ENCODE measurements at places on chromosomes 2 and 18.
A peak's percentile ranks its signal among the peaks of the same experiment; 100 is the strongest.

DNA sequence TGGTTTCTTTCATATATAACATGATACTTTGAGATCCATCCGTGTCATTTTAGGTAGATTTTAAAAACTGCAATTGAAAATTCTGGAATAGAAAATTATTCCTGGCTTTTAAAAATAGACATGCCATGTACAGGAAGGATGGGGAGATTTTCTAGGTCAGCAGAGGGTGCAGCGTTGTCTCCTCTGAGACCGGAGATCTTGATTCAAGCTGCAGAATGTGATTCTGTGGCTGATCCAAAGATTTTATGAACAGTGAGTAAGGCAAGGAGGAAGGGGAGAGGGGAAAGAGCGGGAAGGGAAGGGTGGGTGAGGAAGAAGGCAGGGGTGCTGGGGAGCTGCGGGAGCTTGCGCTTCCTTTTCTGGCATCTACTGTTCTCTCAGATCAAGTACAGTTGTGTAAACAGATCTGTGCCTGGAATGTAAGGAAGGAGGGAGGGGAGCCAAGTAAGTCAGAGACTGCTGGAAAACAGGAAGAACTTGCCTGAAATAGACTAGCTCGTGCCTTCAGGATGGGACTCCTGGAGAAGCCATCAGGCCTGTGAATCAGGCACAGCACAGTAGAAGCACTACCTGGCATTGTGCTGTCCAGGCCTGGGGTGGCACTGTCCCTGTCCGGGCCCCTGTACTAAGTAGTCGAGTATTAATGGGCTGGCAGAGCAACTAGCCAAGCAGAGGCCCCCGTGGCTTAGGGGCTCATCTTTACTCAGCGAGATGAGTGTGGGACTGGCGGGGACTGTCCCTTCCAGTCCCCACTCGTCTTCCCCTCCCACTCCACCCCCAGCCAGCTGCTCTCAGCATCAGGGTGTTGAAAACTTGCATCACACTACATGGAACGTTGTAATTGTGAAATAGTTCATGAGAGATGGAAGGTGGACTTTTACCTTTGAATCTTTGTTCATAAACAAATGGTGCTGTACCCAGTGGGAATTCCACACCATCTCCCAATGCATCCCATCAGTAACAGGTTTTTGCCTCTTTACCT, 163.5 kb downstream of the UXS1 start:
- no peak for DNase-seq

- DNase-seq = no peak
Measured at GRCh38 chr2:11344956-11345677, 681 bp upstream of the ROCK2 start.

GRCh38 chr2:9093324-9093723, 89.8 kb upstream of the MBOAT2 start:
- DNase-seq = no peak

DNA sequence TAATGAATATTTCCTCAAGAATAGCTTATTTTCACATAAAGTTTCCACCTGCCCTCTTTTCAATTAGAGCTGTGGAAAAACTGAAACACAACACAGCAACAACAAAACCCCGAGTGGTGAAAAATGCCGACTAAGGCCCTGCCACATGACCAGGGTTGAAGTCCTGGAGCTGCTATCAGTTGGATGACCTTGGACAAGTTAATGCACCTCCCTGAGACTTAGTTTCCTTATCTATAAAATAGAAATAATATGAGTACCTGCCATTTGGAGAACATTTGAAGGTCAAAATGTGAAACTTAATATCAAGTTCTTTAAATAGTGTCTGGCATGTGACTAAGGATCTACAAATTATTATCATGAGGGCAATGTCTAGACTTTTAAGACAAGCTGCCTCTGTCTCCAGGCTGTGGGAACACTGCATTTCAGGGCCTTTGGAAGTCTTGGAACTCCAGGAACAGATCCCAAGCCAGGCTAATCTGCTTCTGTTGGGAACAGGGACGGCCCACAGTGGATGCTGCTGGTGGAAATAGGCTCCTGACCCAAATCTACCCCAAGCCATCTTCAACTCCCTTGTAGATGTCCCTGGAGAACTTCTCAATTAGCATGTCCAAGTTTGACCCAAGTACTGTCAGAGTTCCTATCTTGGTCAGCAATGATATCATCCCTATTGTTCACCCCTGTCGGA, 42.0 kb upstream of the TRIB2 start:
- DNase-seq = no peak

DNA sequence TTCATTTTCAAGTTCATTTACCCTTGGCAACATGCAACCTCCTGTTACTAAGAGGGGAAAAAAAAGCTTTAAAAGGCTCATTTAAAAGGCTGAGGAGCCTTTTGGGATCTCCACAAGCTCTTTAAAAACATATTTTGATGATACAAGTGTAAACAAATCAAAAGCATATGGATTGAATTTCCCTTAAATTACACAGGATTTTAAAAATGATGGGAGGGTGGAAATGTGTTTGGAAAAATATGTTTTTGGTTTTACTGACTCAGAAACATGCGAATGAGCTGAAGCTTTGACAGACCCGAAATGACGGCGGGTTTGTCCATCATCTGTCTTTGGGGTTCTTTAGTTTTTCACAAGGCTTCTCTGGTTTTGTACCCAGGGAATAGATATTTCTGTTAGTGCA, 180.6 kb upstream of the CCDC68 start:
- no peak for DNase-seq

GRCh38 chr2:156434461-156435291, 1.5 kb upstream of the GPD2 start:
- DNase-seq = no peak

DNA sequence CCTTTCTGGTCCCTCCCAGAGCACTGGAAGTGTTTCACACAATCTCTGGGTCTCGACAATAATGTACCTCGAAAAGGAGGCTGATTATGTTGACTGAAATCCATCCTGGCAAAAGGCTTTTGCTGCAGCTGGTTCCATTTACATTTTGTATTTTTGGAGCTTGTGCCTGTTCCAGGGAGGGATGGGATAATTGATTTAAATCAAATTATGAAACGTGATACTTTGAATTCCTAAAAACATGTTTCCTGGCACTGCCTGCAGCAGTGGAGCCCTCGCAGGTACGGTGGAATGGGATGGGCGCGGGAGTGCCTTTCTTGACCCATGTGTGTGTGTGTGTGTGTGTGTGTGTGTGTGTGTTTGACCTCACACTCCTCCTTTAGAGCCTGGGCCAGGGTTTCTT, 455.5 kb upstream of the MEIS1 start:
- DNase-seq = no peak

GRCh38 chr2:63676135-63676534, 87.4 kb downstream of the MDH1 start:
- no peak for DNase-seq

DNA sequence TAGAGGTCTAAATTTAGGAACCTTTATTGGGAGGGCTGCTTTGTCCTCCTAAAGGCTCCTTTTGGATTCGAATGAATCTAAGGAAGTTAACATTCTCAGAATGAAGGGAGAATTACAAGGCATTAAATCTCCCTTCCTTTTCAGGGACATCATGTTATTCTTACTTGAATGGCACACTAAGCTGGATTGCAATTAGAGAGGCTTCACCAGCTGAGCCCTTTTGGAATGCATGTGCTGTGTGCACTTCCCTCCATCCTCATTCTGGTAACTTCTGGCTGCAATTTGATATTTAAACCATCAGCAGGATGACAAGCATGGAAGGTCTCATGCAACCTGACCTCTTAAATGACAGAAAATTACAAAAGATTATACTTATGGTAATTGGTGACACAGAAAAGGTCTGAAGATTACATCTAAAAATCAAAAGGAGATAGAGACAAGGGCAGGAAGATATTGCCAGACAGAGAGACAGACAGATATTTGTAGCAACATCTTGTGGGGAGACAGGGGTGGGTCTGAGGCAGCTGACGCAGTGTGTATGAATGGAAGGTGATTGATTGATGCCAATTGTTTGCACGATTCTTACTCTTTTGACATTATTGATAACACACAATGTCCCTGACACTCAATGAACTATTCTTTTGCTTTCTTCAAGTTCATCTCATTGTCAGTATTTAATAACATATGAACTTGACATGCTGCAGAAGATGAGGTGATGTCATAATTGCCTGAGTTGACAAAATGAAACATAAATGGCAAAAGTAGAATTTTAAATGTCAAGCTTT, 570.8 kb upstream of the GYPC start:
- DNase-seq = no peak

DNA sequence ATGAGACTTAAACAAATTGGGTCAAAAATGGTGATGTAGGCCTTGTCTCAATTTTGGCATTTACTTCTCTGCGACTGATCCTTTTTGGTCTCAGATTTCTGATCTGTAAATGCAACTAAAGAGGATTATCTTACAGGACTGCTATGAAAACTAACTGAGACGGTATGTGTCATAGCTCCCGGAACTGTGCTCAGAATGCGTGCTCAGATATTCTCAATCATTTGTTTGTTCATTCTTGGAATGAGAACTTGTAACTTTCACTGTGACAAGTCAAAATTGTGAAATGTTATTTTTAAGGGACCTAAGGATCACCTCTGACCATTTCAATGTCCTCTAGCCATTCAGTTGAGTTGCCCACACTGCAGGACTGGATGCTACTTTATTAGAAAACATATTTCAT, 498.2 kb upstream of the PIK3C3 start:
- no peak for DNase-seq

DNA sequence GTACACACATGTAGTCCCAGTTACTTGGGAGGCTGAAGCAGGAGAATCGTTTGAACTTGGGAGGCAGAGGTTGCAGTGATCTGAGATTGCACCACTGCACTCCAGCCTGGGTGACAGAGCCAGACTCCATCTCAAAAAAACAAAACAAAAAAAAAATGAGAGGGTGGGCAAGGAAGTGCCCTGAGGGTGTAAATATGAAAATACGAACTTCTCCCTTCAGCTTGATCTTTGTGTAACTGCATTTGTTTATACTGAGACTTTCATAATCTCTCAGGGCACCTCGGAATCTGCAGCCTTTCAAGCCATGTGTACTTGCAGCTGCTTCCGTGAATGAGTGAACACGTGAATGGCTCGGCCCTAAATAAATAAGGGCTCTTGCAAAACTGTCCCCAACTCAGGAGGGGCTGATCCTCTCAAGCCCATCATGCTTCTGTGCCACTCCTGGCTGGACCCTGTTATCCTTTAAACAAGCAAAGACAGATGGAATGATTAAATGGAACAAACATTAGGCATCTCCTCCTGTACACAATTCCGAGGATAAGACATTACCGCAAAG, 96.8 kb downstream of the BOD1L2 start:
- no peak for DNase-seq

DNA sequence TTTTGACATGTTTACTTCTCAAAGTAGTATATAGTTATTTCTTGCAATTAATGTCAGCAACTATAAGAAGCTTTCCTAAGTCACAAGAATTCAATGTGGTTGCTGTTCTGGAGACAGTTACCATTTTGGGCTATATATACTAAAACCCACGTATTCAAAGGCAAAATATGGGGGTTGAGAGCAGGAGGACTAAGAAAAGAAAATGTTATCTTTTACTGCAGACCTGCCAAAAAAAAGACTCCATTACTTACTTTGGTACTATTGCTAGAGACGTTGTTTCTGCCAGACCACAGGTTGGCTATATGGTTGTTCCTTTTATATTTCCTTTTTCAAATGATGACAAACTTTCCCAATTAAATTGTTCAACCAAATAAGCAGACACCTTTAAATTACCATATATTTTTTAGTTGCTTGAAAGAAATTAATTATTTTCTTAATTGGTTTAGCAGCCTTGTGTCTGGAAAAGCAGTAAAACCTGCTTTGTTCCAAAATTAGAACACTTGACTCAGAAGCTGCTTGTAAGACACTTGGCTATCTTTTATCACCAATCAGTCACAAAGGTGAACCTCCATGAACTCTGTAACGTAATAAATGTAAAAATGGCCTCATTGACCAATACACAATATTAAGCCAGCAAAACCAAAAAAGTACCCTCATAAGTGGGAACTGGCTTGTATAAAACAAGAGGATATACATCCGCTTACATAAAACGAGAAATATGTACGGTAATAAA, 8.2 kb upstream of the OSGEPL1 start:
- DNase-seq = no peak

- DNase-seq = peak; percentile 57
Measured at GRCh38 chr2:238231251-238231793, 8.5 kb downstream of the HES6 start.

DNA sequence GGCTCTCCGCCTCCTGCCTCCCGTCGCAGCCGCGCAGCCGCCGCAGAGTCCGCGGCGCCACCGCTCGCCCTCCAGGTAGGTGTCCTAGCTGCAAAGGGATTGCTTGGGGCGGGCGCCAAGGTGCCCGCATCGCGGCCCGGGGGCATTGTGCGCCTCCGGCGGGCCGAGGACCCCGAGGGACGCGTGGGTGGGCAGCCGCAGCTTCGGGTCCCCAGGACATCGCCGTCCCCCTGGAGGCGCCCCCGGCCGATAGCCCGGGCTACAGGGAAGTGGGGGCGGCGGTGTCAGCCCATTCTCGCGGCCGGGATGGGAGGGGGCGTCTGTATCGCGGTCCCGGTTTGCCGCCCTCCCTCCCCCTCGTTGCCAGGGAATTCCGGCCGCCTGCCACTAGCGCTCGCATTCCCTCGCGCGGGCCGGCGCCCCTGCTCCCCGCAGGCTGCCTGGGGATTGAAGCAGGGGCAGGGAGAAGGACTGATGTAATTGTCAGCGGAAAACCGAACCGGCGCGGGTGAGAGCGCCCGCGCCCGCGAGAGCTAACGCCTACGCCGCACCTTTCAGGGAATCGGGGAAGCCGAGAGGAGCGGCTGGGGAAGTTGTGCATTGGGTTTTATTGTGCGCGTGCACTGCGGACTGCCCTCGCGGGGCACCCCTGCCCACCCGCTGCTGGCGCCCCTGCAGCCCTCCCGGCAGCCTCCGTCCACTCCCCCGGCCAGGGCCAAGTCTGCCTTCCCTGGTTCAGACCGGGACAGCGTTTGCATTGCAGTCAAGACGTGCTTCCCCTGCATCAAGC, 483 bp downstream of the OSBPL6 start:
- no peak for DNase-seq

- no peak for DNase-seq
Measured at GRCh38 chr2:116148361-116148760, 1666.1 kb upstream of the DDX18 start.

- DNase-seq = no peak
Measured at GRCh38 chr2:201157694-201158093, 25.2 kb upstream of the CASP10 start.

DNA sequence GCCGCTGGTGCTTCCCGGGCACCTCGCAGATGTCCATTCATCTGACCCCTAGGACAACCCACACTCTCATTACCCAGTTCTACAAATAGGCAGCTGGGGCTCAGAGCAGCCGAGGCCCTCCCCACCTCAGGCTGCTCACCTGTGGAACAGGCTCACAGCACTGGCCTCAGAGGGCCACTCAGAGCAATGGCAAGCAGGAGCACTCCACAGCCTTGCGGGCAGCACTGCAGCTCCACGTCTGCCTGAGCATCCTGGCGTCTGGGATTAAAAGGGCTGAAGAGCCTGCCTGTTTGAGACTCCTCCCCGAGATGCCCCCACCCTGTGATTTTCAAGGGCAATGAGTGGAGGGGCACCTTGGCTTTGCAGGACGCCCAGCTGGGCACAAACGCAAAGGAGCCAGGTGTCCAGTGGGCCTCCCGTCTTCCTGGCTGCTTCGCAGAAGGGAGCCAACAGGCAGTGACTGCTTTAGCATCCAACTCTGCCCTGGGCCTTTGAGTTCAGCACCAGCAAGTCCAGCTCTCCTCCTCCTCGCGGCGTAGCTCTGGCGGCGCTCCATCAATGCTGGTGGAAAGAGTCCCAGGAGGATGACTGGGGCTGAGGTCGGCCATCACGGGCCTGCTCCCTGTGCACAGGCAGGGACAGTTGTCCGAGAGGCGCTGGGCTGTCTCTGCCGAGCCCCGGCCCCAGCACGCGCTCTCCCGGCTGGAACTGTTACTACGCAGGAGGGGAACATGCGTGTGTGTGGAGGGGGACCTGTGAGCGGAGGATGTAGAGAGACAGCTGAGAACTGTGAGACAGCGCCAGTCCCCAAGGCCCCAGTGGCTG, 297.2 kb downstream of the NDUFA10 start:
- peak; percentile 41 for DNase-seq
